ENCODE measurements at places on chromosomes 6 and 20.

DNA sequence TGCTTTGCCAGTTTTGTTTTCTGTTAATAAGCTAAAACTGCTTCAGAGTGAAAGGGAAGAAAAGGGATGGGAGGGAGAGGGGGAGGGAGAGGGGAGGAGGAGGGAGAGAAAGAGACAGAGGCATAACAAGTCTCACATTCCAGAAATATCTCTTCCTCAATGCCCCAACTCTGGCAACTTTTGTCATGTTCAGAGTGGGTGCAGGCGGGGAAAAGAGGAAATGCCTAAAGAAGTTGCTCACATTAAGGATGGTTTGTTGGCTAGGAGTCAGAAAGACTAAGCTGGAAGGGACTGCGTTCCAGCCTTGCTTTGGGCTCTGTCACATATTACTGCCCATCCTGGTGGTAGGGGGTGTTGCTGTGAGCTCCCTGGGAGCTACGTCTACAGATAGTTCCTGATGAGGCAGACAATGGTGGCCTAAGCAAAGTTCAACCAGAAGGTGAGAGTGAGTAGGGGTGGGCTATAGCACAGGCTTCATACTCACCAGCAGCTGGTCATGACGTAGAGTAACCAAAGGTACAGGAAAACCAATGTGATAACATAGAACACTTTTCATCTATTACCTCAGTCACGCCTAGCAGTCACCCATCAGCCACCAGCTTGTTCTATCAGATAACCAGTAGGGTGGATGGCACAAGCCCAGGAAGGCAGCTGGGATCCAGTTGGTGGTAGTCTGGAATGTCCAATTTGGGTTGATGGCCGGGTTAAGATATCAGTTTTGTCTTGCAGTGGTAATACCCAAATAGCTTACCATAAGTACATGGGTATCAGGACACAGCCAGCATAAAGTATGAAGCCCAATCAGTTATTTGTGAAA, 2.1 kb downstream of the TSPYL4 start:
- DNase-seq = peak; percentile 80

DNA sequence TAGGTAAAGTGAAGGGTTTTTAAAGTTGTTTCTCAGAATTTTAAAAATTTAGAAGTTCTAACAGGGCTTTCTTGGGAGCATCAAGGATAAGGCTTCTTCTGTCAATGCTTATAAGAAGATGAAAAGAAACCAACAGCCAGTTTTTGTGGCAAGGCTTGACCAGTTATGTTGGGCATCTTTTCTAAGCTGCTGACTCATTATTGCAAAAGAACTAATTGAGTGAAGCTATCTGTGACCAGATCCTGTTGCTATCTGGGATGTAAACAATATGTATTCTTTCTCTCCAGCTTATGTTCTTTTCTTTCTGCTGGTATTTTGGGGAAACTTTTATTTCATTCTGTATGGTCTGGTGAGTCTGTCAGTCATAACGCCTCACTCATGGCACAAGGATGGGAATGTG, 643.8 kb downstream of the HDGFL1 start:
- DNase-seq = peak; percentile 22

DNA sequence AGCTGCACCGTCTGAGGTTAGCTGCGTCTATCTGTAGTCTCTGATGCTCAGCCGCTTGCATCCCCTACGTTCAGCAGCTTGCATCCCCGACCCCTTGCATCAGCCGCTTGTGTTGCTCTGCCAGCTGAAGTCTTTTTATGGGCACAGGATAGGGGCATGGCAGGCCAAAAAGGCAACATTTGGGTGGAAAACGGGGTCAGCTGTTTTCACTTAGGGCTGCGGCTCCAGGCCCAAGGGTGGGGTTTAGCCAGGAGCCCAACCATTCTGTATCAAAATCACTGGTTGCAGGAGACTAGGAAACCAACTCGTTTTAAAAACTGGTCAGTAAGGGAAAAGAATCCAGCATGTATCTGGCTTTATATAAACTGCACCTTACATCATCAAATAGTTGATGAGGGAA, 49.9 kb downstream of the FAM50B start:
- no peak for DNase-seq

GRCh38 chr6:86856937-86857563, 80.3 kb upstream of the HTR1E start:
- no peak for DNase-seq

- no peak for DNase-seq
Observed at GRCh38 chr6:156689656-156690055, 87.5 kb upstream of the ARID1B start.

DNA sequence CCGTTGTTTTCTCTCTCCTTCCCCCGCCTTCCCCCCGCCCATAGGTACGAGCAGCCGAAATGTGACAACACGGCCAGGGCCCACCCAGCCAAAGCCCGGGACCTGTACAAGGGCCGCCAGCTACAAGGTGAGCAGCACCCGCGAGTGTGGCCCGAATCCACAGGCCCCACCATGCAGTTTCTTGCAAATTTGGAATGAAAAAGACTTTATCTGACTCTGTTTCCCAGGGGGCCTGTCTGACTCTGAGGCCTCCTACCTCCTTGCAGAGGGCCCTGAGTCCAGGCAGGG, 167.1 kb downstream of the SMOC2 start:
- DNase-seq = no peak

- DNase-seq = no peak
Observed at GRCh38 chr6:45072016-45072415, 256.1 kb upstream of the RUNX2 start.

DNA sequence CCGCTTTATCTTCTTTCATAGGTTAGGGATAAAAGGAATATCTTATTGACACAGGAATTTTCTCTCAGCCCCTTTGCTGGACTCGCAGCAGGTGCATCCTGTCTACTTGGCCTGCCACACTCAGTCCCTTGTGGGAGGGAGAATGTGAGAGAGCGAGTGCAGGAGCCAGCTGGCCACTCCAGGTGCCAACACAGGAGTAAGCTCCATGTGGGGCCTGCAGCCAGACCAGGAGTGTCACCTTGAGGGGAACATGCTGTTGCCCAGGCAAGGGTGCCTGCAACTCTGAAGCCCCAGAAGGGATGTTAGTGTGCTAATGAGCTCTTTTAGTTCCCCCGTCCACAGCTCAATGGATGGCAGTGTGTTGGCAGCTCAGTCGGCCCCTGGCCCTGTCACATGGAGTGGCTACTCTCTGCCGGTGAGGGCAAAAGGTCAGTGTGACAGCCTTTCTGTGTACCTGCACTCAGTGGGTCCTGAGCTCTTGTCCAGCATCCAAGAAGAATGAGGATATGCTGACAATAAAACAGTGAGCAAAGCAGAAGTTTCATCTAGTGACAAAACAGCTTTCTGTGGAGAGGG, 57.1 kb downstream of the CRYBG1 start:
- no peak for DNase-seq

DNA sequence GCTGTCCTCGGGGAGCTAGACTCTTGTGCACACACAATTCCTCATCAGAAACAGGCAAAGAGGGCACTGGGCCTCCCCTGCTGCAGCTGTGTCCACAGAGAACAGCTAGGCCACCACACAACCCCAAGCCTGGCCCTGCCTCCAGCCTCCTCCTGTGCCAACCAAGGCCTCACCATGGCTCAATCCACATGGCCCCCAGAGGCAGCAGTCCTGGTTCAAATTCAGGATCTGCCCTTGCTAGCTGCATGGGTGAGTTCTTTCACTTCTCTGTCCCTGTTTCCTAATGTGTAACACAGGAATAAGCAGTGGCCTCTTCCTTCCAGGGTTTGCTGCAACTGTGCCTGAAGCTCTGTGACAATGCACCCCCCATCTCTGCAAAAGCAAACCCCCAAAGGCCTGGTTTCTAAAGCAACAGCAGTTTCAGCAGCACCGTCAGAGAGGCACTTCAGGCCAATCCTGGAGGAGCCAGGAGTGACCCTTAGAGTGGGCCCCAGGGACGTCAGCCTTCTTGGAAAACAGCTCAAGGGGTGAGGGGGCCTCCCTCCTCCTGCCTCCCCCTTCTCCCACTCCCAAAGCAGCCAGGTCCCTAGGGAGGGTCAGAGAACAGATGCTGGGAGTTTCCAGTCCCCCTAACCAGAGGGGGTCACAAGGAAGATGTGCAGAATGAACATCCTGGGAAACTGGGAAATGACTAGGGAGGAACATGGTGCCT, 2.2 kb downstream of the ADISSP start:
- DNase-seq = no peak

- DNase-seq = no peak
Observed at GRCh38 chr6:73923905-73924485, 228.0 kb downstream of the CD109 start.

DNA sequence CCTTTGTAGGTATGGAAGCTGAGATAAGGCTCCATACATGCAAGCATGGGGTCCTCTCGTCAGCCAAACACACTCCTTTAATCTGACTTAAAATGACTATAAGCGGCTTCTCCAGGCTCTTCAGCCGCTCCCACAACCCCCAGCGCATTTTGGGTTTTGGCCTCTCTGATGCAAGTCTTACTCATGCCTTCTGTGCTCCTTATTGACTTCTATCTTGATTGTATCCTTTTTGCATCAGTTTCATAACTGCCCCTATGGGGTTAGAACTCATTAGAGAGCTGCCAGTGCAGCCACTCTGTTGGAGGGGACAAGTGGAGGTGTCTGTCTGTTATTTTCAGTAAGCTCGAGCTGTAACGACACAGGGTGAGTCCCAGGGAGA, 70.1 kb upstream of the TAB2 start:
- DNase-seq = no peak

DNA sequence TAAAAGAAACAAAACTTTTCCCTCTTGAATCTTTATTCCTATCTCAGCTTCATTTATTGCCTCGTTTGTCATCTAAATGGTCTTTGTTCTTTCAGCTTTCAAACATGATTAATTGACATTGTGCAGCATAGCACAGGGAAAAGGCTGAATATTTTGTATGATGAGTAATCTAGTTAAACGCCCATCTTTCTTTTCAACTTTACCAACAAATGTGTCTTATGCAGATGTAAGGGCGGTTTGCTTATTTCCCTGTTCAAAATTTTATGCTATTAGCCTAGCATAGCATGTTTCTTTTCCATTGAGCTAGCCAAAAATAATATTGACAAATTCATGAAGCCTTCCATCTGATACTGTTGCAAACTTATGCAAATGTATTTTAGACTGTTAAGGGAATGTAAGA, 176.4 kb upstream of the AKAP12 start:
- DNase-seq = peak; percentile 88

- DNase-seq = no peak
Observed at GRCh38 chr20:49252556-49253350, 25.1 kb downstream of the ZNFX1 start.

- DNase-seq = no peak
Observed at GRCh38 chr6:5968817-5969734, 37.6 kb downstream of the NRN1 start.

DNA sequence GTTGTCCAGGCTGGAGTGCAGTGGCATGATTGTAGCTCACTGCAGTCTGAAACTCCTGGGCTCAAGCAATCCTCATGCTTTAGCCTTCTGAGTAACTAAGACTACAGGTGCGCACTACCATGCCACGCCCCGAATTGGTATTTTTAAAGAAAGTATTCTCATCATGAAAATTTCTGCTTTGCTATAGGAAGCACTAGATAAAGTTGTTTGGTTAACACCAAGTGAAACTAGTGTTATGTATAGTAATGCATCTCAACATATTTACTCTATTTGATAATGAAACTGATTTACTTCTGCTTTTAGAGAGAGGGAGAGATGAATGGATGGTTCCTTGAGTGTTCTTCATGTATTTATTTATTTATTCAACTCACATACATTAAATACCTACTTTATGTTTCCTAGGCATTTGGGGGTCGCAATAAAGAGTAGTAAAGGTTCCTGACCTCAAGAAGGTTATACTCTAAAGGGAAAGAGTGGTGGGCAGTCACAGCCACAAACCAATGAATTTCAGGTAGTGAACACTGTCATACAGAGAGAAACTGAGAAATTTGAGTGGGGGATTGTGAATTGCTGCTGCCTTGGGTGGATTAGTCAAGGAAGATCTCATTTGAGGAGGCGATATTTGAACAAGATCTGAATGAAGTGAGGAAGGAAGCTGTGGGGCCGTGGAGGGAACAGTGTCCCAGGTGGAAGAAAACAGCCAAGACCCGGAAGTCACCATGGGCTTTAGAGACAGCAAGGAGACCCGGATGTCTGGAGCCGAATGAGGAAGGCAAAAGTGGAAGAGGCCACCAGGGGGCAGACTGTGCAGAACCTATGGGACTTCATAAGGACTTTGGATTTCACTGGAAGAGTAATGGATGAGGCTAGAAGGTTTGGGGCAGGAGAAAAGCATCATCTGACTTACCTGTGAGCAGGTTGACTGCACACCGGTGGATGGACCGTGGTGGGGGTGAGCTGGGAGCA, 185.6 kb downstream of the TSHZ2 start:
- peak; percentile 3 for DNase-seq

GRCh38 chr20:50930139-50930975, 880 bp downstream of the ADNP start:
- no peak for DNase-seq

DNA sequence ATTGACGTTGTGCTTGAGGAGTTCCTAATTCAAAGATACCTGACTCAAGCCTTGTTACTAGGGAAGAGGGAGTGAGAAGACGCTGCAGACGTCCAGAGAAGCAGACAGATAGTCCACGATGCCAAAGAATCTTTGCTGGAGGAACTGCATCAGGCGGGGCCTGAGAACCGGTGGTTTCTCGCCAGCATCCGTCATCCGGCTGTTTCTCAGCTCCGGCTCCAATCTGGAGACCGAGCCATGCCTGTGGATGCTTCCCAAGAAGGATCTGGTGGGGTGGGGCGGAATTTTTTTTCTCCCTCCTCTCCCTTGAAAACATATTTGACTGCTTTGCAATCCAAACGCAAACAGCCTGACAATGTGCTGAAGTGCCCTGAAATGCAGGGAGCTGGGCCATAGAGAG, 125.8 kb upstream of the SRSF6 start:
- DNase-seq = no peak

DNA sequence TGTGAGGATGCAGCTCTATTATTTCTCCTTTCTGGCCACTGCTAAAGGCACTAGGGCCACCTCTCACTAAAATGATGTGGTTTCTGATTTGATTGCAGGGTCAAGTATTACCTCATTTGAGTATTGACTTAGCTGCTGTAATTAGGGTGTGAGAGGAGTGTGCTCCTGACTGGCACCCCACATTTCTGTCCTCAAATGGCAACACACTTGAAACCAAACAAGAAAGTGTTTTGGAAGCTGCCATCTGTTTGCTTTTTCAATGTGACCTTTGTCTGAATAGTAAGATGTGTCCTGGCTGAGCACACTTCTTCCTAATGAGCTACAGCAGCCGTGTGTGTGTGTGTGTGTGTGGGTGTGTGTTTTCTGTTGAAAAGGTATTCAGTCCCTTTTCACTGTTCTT, 62.8 kb upstream of the SCP2D1 start:
- DNase-seq = no peak
